ENCODE measurements at places on chromosomes 2 and 18. TPM values are rescaled to one million over a fixed set of nuclear protein-coding genes. Genes with fewer than 3 reads are reported as not detected.

Gene HK2
- 6.0 TPM for polyA plus RNA-seq

Gene GAREM2
- polyA plus RNA-seq = 5.5 TPM

Gene KCNG3
- polyA plus RNA-seq = not detected

Gene TRIM54
- 125 TPM for polyA plus RNA-seq

Gene IL36RN
- 0.24 TPM for polyA plus RNA-seq

Gene ZNF385B
- polyA plus RNA-seq = 32.8 TPM

Gene HOXD8
- 42.8 TPM for polyA plus RNA-seq

Gene FOXD4L1
- 2.6 TPM for polyA plus RNA-seq

Gene KCNK3
- polyA plus RNA-seq = 0.75 TPM

Gene MATN3
- polyA plus RNA-seq = 1.0 TPM

Gene HOXD13
- 0.39 TPM for polyA plus RNA-seq

Gene PRPF40A
- polyA plus RNA-seq = 66.3 TPM

Gene TBR1
- polyA plus RNA-seq = not detected

Gene LHCGR
- polyA plus RNA-seq = 0.48 TPM

Gene PPIL3
- polyA plus RNA-seq = not detected

Gene DSG1
- polyA plus RNA-seq = 0.26 TPM

Gene RGPD3
- polyA plus RNA-seq = 0.05 TPM

Gene FAP
- polyA plus RNA-seq = 89.4 TPM

Gene REG3A
- not detected for polyA plus RNA-seq

Gene WNT6
- 0.78 TPM for polyA plus RNA-seq

Gene HOXD11
- 1.0 TPM for polyA plus RNA-seq

Gene ZNF516
- 46.3 TPM for polyA plus RNA-seq

Gene SLC25A12
- 30.0 TPM for polyA plus RNA-seq

Gene SERPINB3
- polyA plus RNA-seq = 2.7 TPM
